EL (cell line): ENCODE measurements at places on chromosomes 16 and 17.

DNA sequence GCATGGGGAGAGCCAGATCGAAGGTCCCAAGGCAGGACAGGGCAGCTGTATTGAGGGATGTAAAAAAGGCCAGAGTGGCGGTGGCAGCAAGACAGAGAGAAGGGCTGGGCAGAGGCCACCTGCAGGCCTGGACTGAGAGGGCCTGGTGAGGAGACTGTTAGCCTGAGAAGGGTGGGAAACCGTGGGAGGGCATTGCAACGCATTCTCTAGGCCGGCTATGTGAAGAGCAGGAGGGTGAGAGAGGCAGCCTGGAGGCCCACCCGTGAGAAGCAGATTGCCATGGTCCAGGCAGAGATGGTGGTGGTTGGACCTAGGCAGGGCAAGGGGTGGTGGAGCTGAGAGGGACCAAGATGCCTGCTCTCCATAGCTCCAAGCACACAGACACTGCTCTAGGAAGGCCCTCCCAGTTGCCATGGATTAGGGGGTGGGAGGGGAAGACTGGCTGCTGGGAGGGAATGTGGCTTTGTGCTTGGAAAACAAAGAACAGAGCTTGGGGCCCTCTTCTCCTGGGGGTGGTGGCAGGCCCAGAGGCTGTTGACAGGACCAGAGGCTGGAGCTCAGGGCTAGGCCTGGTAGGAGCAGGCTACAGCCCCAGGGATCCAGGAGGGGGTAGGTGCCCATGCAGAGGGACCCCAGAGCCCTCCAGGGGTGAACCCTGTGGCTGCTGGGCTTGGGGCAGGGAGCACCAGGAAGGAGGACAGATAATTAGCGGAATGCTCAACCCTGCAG is 12.4 kb upstream of the TCAP start:
- DNase-seq = no peak

GRCh38 chr17:57106107-57106835 is 21.2 kb downstream of the AKAP1 start:
- no peak for DNase-seq

- no peak for DNase-seq
Measured at GRCh38 chr17:74326506-74326905, 480 bp downstream of the KIF19 start.

DNA sequence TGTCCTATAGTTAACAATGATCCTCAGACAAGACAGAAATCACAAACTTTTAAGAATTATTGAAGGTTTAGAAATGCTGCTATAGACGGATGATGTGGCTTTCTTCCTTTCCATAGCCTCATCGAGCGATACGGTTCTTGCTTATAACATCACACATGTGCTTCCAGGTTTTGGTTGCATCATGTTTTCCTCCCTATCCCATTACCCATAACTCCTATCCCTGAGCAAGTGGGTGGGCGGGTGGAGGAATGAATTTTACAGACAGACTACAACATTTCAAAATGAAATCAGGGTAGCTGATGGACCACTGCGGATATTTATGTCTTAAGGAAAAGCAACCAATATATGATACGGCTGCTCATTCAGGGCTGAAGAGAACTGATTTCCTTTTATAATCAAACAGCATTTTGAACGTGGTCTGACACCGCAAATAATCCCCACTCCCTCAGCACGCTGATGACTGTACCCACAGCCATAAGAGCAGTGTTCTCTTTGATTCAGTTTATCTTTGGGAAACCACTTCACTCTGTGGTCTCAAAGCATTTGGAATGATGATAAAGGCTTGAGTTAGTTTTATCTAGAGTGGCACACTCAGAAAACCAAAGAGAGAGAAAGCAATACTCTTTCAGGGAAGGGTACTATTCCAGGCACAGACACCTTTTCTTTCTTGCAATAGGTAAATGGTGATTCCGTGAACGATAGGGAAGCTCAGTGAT is 4.6 kb upstream of the AKTIP start:
- no peak for DNase-seq

- no peak for DNase-seq
Measured at GRCh38 chr17:51366866-51367265, 106.5 kb downstream of the UTP18 start.

GRCh38 chr17:29592850-29593551 is at the start of gene ANKRD13B:
TSS of gene ANKRD13B (plus strand) at chr17:29593132. CDS start at chr17:29593622, 490 bp downstream.
- peak; percentile 32 for DNase-seq

- no peak for DNase-seq
Measured at GRCh38 chr16:83989300-83989699, 21.3 kb downstream of the NECAB2 start.

- DNase-seq = no peak
Measured at GRCh38 chr17:43759836-43760235, 1.2 kb upstream of the SOST start.

- DNase-seq = no peak
Measured at GRCh38 chr16:4920826-4921225, 16.1 kb downstream of the PPL start.

DNA sequence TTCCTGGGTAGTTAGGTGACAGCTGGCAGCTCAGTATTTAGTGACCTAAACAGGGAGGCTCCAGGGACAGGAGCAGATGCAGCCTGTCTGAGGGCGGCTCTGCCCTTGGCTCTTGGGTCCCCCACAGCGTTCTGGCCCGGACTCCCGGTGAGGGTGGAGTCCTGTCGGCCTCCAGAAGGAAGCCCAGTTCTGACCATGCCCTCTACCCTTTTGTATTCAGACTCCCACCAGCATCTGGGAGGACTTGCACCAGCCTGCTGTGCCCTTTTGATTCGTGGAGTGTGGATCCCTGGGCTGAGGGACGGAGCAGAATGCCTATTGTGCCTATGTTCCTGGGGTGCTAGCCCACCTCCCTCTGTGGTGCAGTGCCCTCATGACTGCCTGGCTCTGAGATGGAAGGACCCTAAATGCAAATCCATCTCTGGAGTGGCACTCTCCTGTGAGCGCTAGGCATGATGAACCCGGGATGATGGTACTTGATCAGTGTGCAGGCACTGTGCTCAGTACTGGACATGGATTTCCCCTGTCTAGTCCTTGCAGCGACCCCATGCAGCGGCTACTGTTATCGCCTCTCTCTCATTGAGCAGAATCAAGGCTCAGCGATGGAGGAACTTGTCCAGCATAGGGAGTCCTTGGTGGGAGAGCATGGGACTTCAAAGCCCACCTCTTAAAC is 123.1 kb downstream of the SNX29 start:
- no peak for DNase-seq

GRCh38 chr16:57544124-57544653 is 1.7 kb downstream of the ADGRG5 start:
- no peak for DNase-seq

DNA sequence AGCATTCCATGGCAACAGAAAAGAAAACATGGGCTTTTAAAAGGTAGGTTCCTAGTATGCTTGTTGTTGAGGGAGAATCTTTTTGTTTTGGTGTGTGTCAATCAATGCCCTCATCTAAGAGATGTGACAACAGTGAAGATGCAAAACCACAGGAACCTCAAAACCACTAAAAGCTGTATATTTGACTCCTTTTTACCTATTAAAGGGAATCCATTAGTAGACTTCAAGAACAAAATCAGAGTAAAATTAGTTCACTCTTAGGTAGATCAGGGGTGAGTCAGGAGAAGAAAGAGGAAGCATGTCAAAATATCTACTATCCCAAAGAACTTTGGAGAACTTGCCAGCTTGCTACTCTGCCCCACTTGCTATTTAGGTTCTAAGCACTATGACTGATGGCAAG is 89.1 kb downstream of the CDK5R1 start:
- DNase-seq = no peak

- DNase-seq = no peak
Measured at GRCh38 chr16:53804467-53804866, 100.5 kb downstream of the FTO start.

- DNase-seq = no peak
Measured at GRCh38 chr17:4326608-4327007, 39.9 kb downstream of the UBE2G1 start.

DNA sequence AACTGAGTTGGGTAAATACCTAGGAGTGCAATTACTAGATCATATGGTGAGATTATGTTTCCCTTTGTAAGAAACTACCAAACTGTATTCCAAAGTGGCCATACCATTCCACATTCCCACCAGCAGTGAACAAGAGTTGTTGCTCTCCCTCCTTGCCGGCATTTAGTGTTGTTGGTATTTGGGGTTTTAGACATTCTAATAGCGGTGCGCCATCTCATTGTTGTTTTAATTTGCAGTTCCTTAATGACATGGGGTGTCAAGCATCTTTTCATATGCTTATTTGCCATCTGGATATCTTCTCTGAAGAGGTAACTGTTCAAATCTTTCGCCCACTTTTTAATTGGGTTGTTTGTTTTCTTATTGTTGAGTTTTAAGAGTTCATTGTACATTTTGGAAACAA is 164.2 kb upstream of the LHX1 start:
- DNase-seq = no peak

GRCh38 chr17:7480089-7480384 is 606 bp upstream of the ZBTB4 start:
- no peak for DNase-seq

- DNase-seq = no peak
Measured at GRCh38 chr17:47197821-47198220, 8.7 kb upstream of the CDC27 start.

- DNase-seq = peak; percentile 76
Measured at GRCh38 chr17:45146890-45147580, 1.2 kb upstream of the HEXIM1 start.

DNA sequence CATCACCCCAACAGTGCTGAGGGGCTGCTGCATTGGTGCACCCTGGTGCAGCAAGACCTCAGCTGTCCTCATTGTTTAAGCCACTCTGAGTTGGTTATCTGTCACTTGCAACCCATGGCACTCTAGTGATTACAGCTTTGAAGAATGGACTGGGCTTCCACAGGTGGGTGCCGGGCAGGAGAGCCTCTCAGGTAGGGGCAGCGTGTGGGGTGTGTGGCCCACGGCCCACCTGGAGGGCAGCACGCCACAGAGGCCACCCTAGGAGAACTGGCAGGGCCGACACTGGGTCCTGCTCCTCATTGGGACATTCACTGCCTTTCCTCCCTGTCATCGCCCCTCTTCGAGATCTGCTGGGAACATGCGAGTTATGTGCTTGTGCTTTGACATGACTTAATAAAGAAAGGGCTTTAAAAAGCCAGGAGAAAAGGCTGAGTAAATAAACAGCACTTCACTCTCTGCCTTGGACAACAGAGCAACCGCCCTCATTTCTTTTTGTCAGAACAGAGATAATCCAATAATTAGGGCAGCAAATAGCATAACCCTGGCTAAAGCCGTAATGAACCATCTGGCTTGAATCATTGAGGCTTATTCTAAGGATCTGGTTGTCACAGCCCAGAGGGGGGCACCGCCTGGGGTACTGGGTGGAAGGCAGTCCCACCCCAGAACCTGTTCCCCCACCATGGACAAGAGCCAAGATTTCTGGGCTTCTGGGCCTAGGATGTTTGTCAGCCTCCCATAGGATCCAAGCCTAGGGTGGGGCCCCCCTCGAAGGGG is 3.0 kb downstream of the DOC2B start:
- no peak for DNase-seq

DNA sequence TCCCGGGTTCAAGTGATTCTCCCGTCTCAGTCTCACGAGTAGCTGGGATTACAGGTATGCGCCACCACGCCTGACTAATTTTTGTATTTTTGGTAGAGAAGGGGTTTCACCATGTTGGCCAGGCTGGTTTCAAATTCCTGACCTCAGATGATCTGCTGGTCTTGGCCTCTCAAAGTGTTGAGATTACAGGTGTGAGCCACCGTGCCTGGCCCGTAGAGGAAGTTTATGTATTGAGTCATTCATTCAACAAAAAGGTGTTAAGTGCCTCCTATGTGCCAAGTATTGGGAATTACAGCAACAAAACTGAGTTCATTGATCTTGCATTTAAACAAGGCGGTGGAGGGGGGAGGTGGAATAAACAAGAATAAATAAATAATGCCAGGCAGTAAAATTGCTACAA is 10.2 kb upstream of the CNOT1 start:
- DNase-seq = no peak

DNA sequence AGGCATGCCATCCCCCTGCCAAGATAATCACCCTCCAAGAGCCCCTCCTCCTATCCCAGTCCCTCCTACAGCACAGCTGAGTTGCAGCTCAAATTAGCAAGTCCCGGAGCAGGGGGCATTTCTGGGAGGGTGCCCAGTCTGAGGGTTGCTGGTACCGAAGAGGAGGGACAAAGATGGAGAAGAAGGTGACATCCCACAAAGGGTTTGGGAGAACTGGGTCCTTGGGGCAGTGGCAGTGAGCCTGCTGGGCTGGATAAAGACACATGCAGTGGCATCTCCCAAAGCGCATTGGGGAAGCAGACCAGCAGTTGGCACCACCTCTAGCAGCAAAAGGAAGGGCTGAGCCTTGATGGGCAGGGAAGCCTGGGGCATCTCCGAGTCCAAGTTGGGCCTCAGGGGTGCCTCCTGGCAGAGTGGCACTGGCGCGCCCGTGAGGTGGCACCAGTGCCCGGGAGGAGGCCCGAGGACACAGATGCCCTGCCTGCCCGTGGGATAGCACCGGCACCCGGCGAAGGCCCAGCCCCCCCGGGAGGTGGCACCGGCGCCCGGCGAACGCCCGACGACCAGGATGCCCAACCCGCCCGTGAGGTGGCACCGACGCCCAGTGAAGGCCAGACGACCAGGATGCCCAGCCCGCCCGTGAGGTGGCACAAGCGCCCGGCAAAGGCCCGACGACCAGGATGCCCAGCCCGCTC is 622 bp downstream of the TOM1L2 start:
- peak; percentile 23 for DNase-seq

DNA sequence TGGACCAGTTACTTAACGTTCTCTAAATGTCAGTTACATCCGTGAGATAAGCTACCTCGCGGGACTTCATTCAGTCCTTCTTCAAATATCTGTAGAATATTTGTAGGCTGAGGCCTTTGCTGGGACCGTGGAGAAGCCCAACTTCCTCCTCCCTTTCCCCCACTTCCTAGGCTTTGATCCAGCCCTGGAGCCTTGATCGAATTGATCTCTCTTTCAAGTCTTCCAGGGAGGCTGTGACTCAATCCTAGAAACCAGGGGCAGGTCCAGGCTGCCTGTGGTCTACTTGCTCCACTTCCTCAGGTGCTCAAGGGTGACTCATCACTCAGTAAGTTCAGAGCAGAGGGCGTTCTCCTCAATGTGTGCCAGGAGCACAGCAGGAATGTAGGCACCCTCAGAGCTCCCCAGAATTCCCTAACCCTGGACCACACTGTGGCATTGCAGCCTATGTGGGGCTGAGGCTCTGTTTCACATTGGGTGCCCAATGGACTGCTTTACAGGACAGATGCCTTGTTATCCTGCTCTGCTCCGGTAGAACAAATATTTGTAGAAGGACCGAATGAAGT is 11.2 kb upstream of the CEP20 start:
- DNase-seq = peak; percentile 86

- no peak for DNase-seq
Measured at GRCh38 chr17:11636771-11637170, 38.5 kb downstream of the DNAH9 start.

DNA sequence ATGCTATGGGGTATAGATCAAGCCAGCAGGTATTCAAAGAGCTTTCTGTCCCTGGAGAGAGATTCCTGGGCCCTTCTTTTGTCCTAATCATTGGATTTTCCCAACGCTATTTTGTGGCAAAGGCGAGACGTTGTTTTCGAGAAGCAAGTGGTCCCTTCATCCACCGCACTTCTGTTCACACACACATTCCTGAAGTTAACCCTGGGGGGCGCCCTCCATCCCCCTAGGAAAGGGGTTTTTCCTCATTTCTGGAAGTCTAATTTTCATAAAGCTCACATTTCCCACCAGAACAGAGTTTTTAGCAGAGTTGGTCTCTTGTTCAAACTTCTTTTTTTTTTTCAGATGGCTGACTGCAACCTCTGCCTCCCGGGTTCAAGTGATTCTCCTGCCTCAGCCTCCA is 11.9 kb downstream of the SCGB1C2 start:
- no peak for DNase-seq

GRCh38 chr16:77403732-77404131 is 31.1 kb downstream of the ADAMTS18 start:
- no peak for DNase-seq
